ENCODE measurements at places on chromosomes 5 and 9.

GRCh38 chr5:57698802-57699201, 216.2 kb upstream of the ACTBL2 start:
- DNase-seq = no peak

GRCh38 chr9:104826079-104826775, 62.3 kb downstream of the NIPSNAP3B start:
- no peak for DNase-seq

DNA sequence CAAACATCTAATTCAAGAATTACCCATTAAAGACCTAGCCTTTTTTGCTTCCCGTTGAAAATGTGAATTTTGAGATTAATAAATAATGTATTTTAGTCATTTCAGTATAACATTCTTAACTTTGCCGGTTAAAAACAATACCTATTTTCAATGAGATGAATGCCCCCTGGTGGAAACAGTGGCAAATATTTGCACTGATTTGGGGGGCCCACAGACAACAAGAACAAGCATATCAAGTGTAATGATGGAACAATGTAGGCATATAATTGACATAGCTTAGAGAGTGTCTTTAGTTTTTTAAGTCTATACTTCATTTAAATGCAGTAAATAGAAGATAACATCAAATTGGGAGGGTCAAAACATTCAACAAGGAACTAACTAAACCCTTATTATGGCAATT, 111.9 kb downstream of the NTRK2 start:
- no peak for DNase-seq

DNA sequence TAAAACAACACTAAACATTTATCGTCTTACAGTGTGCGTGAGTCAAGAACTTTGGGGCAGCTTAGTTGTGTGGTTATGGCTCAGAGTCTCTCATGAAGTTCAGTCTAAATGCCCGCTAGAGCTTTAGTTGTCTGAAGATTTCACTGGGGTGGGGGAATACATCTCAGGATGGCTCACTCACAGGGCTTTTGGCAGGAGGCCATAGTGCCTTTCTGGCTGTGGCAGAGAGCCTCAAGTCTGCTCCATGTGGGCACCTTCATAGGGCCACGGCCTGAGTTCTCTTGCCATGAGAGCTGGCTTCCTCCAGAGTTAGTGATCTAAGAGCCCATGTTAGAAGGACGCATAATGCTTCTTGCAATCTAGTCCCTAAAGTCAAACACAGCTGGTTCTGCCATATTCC, 258.8 kb upstream of the NUDT12 start:
- no peak for DNase-seq

DNA sequence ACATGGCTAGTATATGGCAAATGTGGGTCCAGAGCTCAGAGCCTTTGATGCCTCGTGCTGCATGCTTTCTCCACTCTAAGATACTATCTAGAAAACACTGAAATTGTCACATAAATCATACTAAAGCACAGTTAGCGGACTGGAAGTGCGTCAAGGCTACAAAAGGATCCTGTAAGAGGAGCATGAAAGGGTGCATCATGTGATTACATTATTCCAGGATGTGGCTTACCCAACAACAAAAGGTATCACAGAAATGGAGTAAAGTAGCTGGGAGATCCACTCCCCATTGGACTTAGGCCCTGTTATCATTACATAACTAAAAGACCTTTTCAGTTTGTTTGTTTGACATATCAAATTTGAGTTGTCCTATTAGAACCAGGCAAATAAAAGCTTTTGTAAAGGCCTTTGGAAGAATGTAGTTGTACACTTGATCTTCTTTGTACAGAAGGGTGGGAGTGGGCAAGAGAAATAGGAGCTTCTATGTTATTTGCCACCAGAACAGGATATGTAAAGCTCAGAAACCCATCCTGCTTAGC, 6.9 kb downstream of the SLC31A1 start:
- no peak for DNase-seq

GRCh38 chr9:93092251-93092991, 3.6 kb upstream of the CARD19 start:
- no peak for DNase-seq

- DNase-seq = no peak
These were observed 30.7 kb downstream of the SPIN1 start for GRCh38 chr9:88418715-88419540.

- no peak for DNase-seq
These were observed 55.3 kb downstream of the FYB1 start for GRCh38 chr5:39164016-39164415.

DNA sequence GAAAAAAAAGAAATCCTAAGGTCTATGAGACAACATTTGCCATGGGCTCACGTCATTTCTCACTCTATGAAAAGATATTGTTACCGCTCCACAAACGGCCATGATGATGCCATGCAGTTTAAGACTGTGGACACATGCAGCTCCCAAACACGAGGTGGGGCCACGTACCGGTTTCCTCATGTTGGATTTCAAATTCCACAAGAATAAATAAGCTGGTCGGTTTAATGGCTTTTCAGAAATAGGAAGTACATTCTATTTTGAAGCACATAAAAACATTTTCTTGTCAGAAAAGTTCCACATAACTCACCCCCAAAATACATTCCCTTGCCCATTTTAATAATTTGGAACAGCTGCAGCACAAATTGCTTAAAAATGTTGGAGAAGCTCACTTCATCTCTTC, 130.6 kb downstream of the MYO10 start:
- DNase-seq = no peak

DNA sequence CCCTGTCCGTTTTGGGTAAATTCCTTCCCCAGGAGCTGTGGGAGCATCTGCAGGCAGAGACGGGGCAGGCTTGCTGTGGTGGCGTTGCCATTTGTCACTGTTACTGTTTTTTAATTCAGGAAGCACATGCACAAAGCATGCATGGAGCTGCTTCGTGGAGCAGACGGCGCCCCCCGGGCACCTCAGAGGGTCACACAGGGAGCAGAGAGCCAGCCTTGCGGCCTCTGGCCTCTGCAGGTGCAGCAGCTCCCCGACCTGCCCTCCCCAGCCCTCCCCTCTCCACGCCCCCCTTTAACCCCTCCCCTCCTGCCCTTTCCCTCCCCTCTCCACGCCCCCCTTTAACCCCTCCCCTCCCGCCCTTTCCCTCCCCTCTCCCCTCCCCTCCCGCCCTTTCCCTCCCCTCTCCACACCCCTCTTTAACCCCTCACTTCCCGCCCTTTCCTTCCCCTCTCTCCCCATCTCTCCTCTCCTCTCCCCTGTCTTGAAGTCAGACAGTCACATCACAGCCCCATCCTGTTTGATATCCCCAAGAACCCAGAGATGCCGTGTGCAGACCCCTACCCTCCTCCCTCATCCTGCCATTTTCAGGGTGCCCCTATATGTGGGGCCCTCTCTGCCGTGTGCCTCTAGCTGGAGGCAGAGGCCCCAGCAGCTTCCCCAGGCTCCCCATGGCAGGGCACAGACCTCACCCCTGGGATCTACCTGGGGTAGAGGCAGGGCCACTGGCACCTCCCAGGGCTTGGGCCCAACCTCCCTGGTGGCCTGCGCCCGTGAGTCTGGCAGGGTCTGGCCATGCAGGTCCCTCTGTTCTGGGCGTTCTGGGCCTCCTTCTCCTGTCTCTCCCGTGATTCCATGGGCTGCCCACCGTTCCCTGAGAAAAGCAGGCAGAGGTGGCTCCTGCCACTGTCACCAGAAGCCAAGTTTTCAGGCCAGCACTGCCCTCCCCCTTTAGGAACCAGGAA, 29.6 kb upstream of the UBAC1 start:
- DNase-seq = peak; percentile 72

DNA sequence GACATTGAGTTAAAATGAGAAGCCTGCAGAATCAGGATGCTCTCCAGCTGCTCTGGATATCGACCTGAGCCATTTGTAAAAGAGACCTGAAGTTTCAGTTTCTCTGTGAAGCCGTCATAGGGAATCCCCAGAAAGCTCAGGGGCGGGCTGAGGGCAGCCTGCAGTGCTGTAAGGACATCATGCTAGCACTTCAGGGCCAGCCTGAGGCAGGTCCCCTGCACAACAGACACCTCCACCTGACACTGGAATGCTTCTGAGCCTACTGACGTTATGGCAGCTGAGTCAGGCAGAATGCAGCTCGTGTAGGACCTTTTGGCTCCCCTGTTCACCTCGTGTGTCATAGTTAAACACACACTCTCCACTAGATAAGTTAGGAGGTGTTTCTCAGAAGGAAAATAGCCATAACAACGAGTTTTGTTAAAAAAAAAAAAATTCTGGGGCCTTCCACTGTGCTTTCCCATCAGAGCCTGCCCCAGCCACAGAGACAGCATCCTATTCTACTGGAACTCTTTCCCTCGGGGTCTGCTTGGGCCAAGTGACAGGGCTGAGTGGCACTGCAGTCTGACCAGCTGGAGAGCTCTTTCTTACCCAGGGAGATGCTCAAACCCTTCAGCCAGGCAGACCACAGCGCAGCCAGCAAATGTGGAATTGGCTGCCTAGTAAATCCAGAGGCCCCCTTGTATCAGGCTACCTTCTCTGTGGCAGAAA, 354.9 kb downstream of the DIRAS2 start:
- peak; percentile 28 for DNase-seq

GRCh38 chr5:32044434-32044833, 129.7 kb downstream of the GOLPH3 start:
- DNase-seq = no peak

DNA sequence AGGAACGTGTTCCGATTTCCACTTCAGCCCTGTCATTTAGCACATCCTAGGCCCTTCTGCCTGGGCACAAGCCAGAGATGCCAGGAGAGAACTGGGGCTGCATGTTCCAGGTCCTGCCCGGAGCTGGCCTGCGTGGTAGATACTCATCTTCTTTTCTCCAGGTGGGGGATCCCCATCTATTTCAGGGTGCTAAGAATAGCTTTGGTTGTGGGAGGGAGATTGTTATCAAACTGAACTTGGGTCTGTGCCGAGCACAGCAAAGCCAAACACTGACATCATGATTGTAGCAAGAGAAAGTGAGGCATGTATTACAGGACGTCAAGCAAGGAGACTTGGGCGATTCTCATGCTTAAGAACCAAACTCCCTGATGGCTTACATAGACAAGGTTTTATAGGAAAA, 18.2 kb downstream of the C9orf153 start:
- no peak for DNase-seq

DNA sequence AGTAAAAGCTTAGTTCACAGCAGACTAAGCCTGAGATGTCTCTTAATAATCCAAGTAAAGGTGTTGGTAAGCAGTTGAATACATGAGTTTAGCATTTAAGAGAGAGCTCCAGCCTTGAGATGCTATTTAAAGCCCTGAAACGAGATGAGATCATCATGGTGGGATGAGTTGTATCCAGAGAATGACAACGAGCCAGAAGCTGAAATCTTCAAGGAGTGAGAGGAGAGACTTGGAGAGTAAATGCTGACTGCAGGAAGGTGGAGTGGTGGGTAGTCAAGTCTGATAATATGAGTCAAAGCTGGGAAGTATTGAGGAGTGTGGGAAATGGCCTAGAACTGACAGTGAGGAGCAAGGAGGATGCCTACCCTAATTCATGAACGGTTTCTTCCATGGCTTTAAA, 53.7 kb downstream of the PLAC8L1 start:
- DNase-seq = no peak

DNA sequence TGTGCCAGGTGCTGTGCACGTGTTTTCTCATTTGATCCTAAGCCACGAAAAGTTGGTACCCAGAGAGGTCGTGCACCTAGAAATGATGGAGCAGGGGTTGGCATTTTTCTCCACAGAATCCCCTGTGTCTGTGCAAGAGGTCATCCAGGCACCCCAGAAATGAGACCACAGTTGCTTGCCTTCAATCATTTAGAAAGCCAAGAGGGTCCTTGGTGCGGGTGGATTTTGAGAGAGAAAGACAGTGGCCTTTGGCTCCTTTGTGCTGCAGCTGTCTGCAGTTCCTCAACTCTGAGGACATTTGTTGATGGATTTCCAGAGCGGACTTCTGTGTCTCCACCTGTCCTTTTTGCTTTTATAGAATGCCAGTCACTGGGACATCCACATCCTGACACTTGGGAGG, 33.8 kb upstream of the SPRY4 start:
- DNase-seq = no peak

GRCh38 chr5:31036411-31036810, 157.1 kb upstream of the CDH6 start:
- no peak for DNase-seq

- DNase-seq = no peak
These were observed 11.4 kb downstream of the KYAT1 start for GRCh38 chr9:128870128-128870940.

GRCh38 chr5:154002511-154003020, 36.1 kb downstream of the FAM114A2 start:
- no peak for DNase-seq

- DNase-seq = no peak
These were observed 131.6 kb downstream of the GOLPH3 start for GRCh38 chr5:32042551-32042961.

DNA sequence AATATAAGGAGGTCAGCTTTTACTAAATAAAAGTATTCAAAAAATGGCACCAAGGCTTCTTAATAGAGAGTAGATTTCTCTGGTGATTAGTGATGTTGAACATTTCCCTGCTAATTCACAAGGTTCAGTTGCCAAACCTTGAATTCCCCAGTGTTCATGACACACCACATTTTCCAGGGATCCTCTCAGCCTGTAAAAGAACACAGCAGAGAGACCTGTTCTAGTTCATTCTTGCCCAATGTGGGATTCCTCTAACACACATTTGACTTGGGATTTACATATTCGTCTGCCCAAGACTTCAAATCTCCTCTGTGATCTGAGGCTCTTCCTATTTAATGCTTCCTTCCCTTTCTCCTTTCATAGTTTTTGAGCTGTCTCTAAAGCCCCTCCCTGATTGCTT, 273.2 kb upstream of the CDH9 start:
- no peak for DNase-seq

DNA sequence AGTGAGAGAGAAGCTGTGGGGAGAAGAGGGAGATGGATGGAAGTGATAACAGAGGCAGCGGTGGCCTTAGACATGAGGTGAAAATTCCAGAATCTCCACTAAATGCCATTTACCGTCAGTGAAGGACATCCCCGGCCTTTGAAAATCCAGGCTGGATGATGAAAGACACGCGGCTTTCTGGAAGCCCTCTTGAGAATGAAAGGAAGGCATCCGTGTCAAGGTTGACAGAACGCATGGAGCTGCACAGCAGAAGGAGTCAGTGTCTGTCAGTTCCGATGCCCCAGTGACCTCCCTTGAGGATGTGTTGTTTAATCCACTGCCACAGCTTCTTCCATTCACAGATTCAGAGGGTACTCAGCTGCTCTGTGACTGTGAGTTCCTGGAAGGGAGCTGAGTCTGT, 114.9 kb downstream of the ICE1 start:
- DNase-seq = no peak

DNA sequence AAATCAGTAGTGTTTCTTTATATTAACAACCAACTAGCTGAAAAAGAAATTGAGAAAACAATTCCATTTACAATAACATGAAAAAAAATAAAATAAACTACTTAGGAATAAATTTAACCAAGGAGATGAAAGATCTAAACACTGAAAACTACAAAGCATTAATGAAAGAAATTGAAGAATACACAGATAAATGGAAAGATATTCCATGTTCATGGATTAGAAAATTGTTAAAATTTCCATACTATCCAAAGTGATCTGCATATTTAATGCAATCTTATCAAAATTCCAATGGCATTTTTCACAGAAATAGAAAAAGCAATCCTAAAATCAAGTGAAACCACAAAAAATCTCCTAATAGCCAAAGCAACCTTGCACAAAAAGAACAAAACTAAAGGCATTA, 320.2 kb upstream of the GRAMD2B start:
- no peak for DNase-seq

Data from NCI-H146 (cell line).